Naive thymus-derived CD8-positive, alpha-beta T cell (primary cell): ENCODE measurements at places on chromosomes 4 and X. TPM values are rescaled to one million over a fixed set of nuclear protein-coding genes. Genes with fewer than 3 reads are reported as not detected.
A peak's percentile ranks its signal among the peaks of the same experiment; 100 is the strongest.

GRCh38 chr4:132827522-132827921, 321.6 kb upstream of the PCDH10 start:
- H3K27me3 ChIP-seq, result no peaks in the 10 kb centered on the region
- no peaks in the 10 kb centered on the region for H3K4me1 ChIP-seq
- H3K36me3 ChIP-seq, result no peaks in the 10 kb centered on the region
- DNase-seq, result no peak
- no peak overlapping the region for H3K27ac ChIP-seq

DNA sequence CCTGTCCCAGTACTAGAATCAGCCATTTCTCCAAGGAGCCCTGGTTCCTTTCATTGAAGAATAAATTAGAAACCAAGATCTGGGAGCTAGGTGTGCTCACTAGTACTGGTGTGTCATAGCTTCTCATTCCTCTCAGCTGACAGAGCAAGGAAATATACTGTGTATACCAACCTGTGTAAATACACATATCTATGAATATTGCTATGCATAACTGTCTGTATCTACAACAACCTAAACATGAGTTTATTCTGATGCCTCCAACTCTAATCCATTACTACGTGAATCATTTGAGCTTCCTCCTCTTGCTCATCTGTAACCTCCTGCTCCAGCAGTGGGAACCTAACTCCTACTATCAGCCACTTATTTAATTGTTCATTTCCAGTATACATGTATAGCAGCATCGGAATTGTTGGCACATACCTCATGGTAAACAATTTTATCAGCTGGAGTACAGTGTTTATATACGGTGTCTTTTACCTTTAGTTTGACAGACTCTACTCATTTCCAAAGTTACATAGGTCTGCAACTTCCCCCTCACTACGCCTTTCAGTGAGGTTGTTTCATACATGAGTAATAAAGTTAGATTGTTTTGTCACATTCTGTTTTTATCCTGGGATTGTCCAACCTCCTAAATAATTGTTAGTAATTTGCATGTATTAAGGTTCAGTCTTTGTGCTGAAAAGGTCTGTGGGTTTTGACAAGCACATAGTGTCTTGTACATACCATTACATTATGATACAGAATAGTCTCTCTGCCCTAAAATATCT, 7.1 kb upstream of the SCRG1 start:
- H3K4me3 ChIP-seq, result no peak overlapping the region
- no peak for DNase-seq
- no peaks in the 10 kb centered on the region for H3K27me3 ChIP-seq
- no peak overlapping the region for H3K27ac ChIP-seq
- H3K4me1 ChIP-seq, result no peaks in the 10 kb centered on the region

Gene CT47B1
- not detected for total RNA-seq

DNA sequence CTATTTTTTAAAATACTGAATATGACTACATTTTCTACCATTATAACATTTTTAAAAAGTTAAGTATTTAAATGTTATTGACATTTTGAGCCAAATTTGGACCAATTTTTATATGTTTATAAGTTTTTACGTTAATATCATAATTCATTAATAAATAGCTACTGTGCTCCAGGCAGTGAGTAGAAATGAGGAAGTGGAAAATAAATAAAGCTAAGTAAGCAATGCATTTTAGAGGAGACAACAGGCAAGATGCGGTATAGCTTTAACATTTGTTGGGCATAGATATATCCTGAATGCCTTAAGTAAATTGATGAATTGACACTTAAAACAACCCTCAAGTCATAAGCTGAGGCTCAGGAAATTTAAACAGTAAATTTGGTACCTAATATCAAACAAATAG, 474.8 kb downstream of the PCDH10 start:
- no peaks in the 10 kb centered on the region for H3K27me3 ChIP-seq
- H3K36me3 ChIP-seq, result no peaks in the 10 kb centered on the region
- no peak overlapping the region for H3K27ac ChIP-seq

GRCh38 chrX:93264261-93265002, 408.9 kb downstream of the NAP1L3 start:
- H3K27ac ChIP-seq, result no peak overlapping the region
- DNase-seq, result no peak
- no peaks in the 10 kb centered on the region for H3K36me3 ChIP-seq
- H3K27me3 ChIP-seq, result no peaks in the 10 kb centered on the region
- no peaks in the 10 kb centered on the region for H3K4me1 ChIP-seq
- no peak overlapping the region for H3K4me3 ChIP-seq

DNA sequence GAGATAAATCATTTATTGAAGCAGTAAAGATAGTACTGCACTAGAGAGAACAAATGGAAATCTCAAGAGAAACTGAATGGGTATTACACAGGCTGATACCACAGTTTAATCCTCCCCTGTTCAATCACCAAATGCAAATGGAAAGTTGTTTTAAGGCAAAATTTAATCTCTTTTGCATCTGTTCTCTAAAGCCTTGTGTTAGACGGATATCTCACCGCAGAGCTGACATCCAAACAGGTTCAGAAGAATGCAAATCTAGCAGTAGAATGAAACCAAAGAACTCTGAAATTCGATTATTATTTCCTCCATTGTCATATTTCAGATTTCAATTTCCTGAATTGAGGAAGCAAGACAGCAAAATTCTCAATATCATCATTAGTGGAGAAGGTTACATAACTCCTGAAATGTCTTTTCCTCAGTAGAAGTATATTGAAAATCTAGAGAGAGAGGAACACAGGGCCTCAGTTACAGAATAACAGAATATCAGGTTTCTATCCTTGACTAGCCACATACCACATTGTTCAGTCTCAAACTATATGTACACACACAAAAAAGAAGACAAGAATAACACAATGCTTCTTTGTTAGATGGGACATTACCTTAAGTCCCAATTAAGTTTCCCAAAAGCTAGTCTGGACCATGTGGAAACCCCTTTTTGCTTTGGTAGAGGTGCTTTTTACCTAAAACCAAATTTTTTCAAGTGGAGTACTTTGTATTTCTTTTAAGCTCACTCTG, 94.1 kb upstream of the BANK1 start:
- DNase-seq, result no peak
- H3K36me3 ChIP-seq, result no peaks in the 10 kb centered on the region
- H3K4me3 ChIP-seq, result no peak overlapping the region
- peaks cover 4% of the 10 kb centered on the region for H3K27me3 ChIP-seq

Gene NAP1L5
- total RNA-seq, result 2.0 TPM

Gene CLCN4
- total RNA-seq, result 0.42 TPM

- H3K27ac ChIP-seq, result no peak overlapping the region
- no peaks in the 10 kb centered on the region for H3K36me3 ChIP-seq
- H3K4me3 ChIP-seq, result no peak overlapping the region
- H3K4me1 ChIP-seq, result no peaks in the 10 kb centered on the region
Measured at GRCh38 chr4:82594456-82594855, 32.7 kb upstream of the TMEM150C start.

DNA sequence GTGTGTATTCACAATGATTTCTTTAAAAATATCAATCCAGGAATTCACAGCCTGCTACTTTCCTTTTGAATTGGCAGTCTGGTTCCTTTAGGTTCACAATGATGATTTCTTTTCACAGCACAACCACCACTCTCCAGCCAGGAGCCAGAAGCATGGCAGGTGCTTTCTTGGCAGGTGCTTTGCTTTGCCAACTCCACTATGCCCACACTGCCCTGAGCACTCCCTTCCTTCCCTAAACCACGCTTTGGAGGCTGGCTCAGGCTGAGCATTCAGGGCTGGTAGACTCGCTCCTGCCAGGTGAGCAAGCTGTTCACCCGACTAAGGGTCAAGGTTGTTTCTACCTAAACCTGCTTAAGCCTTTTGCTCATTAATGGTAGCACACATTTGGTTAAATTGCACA, 184.5 kb downstream of the SH3KBP1 start:
- H3K4me1 ChIP-seq, result peaks cover 24% of the 10 kb centered on the region
- no peaks in the 10 kb centered on the region for H3K27me3 ChIP-seq
- no peaks in the 10 kb centered on the region for H3K36me3 ChIP-seq
- DNase-seq, result no peak

Gene ABCG2
- 0.33 TPM for total RNA-seq

DNA sequence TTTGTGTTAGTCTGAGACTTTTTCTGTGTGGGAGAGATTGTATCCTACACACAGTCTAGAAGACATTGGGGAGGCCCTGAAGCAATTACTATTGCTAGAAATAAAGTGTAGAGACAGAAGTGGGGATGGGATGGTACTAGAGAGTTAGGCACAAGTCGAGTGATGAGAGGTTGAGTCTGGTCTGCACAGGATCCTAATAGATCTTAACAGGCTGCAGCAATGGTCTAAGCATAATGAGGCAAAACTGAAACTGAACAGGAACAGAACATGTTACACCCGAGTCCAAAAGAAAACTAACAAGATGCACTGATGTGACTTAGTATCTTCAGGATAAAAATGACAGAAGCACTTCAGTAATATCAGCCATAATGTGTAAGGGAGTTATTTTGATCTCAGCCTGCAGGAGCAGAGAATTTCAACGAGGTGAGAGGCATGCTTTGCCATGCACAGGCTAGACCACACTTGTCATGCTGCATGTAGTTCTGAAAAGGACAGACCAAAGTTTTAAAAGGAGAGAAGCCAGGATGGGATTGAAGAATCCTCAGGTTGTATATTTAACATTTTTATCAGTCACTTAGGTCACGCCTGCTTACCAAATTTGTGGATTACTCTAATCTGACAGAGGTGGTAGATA, 205.8 kb upstream of the BOD1L1 start:
- H3K27me3 ChIP-seq, result peaks cover 3% of the 10 kb centered on the region
- no peaks in the 10 kb centered on the region for H3K36me3 ChIP-seq
- no peak for DNase-seq
- H3K4me1 ChIP-seq, result no peaks in the 10 kb centered on the region
- no peak overlapping the region for H3K4me3 ChIP-seq
- H3K27ac ChIP-seq, result no peak overlapping the region

DNA sequence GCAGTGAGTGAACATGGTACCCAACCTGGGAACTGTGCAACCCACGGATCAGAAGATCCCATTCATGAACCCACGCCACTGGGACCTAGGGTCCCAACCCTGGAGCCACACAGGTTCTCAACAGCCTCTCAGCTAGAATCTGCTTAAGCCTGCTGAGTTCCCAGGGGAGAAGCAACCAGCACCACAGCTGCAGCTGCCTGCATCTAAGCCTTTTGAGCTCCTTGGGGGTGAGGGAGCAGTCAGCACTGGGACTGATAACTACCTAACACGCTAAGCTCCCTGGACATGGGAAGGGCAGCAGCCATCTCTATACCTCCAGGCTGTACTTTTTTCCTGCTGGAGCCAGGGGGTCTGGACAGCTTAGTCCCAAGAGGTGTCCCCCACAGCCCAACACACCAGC, 179.3 kb downstream of the IL15 start:
- no peak for DNase-seq
- no peaks in the 10 kb centered on the region for H3K4me1 ChIP-seq
- H3K27me3 ChIP-seq, result peaks cover 26% of the 10 kb centered on the region
- no peaks in the 10 kb centered on the region for H3K36me3 ChIP-seq
- no peak overlapping the region for H3K4me3 ChIP-seq

DNA sequence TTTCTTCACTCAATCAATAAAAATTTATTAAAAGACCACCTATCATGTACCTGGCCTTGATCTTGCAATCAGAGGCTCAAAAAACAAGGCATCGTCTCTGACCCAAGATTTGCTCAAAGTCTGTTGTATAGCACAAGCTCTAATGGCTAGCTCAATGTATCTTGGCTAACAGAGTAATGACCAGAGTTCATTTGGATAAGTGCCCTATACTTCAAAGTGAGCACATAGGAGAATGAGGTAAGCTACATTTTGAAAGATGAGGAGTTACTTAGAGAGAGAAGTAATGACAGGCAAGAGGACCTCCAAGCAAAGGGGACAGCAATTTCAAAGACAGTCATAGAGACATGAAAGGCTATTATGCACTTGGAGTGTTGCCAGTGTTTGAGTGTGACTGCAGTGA, 22.9 kb upstream of the GABRQ start:
- no peak overlapping the region for H3K27ac ChIP-seq
- no peaks in the 10 kb centered on the region for H3K4me1 ChIP-seq
- peaks cover 8% of the 10 kb centered on the region for H3K27me3 ChIP-seq
- DNase-seq, result no peak

DNA sequence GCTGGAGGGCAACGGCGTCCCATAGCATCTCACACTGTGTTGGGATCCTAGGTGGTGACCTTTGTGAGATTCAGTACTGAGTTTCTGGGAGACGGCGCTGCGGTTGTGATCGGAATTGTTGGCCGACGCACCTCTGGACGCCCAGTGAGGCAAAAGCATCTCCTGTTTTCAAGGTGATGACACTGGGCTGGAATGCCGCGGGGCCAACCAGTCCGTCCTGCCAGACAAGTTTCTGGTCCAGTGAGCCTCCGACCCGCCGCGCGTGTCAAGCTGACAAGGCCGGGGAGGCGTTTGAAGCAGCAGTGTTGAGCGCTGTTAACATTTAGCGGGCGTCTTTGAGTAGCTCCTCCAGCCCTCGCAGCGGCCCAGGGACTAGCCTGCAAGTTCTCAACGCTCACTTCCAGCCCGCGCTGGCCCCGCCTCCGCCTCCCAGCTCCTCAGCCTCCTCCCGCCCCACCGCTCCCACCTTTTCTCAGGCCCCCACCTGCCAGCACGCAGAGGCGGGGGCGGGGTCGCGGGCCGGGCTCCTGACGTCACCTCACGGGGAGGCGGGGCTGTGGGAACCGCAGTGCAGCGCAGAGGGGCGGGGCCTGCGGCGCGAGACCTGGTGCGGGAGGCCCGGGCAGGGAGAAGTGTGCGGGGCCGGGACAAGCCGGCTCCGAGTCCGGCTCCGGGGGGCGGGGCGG, 482 bp upstream of the CDS1 start:
- peaks cover 23% of the 10 kb centered on the region for H3K27me3 ChIP-seq
- peak; percentile 94 for DNase-seq
- H3K4me1 ChIP-seq, result peaks cover 16% of the 10 kb centered on the region
- peak overlapping the region; percentile 77 for H3K4me3 ChIP-seq

DNA sequence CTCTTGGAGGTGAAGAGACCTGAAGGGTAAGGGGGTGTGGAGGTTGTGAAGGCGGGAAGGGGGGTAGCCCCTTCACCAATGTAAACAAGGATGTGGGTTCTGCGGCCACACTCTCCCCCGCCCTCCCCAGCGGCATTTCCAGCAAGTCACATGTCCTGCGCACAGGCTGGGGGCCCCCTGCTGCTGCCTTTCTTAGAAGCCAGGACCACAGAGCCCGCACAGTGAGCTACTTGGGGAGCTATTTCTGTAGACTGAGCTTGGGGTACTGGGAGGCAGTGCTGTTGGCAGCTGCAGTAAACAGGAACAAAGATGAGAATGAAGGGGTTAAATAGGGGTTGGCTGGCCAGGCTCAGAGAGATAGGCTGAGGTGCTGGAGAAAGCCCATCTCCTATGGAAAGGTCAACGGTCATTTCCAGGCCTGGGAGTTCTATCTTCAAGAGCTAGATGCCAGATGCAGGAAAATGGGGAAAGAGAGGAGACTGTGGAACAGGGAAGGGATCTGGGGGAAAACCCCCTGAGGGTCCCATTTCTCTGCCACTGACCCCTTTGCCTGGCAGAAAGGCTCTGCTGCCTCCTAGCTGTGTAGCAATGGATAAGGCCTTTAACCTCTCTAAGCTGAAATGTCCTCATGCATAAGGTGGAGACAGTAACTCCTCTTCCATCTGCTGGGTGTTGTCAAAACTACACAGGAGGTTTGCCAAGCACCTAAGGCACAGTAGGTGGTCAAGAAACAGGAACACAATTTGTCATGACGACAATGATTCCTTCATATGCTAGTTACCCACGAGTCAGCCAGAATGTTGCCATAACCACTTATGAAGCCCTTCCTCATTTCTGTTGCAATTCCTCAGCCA, 18.5 kb upstream of the PIM2 start:
- peaks cover 29% of the 10 kb centered on the region for H3K36me3 ChIP-seq
- peak; percentile 95 for DNase-seq
- no peaks in the 10 kb centered on the region for H3K27me3 ChIP-seq
- peak overlapping the region; percentile 99 for H3K27ac ChIP-seq

Gene CORIN
- 0.31 TPM for total RNA-seq

Gene REPS2
- total RNA-seq, result 0.62 TPM

Gene BEX1
- not detected for total RNA-seq
